HepG2 (cell line): ENCODE measurements at places on chromosomes 4 and X.

DNA sequence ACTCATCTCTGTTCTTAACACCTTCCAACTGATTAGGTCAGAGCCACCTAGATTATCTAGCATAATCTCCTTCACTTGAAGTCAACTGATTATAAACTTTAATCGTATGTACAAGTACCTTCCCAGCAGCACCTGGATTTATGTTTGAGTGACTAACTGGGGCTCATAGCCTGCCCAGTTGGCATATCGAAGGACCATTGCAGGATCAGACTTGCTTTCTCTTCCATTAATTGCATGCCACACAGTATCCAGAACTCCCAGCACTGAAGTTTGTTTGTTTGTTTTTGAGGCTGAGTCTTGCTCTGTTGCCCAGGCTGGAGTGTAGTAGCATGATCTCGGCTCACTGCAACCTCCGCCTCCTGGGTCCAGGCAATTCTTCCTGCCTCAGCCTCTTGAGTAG, 27.9 kb downstream of the GRK4 start:
- no peak for DNase-seq

- DNase-seq, result no peak
These were observed at the start of gene EGF for GRCh38 chr4:109912706-109913595. Gene EGF (plus strand): TSS chr4:109912883. CDS start chr4:109913336, 453 bp downstream.

DNA sequence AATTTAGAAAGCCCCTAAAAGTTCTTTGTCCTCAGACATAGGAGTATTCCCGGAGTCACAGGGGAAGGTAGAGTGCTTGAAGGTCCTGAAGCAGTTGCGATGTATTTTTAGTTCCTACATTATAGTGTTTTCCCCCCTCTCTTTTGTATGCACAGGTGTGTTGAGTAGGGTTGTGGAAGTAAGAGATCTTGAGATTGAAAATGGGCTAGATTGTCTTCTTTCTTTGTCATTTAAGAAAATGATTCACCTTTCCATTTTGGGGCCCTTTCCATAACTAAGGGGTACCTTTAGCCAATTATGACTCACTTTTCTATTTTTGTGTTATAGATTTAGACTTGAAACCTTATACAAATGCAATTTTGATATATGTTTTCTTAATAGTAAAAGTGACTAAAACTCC, 75.8 kb upstream of the AFF2 start:
- no peak for DNase-seq

GRCh38 chrX:152642931-152643564, 5.4 kb downstream of the GABRQ start:
- no peak for DNase-seq

DNA sequence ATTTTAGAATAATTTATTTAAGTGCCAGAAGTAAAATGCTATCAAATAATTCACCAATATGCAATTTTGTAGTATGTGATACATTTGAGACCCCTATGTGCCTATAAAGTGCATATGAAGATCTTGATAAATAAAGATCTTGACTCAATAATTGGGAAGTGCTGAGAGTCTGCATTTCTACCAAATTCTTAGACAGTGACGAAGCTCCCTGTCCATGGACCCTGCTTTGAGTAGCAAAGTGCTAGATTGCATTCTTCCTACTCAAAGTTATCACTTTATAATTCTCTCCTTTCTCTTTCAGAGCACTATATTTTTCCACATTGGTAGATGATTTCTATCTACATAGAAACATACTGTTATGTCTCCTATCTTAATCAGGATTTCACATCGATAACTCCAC, 1393.9 kb downstream of the ARAP2 start:
- no peak for DNase-seq

- DNase-seq, result no peak
These were observed 53.9 kb upstream of the ATP8A1 start for GRCh38 chr4:42710761-42711160.

DNA sequence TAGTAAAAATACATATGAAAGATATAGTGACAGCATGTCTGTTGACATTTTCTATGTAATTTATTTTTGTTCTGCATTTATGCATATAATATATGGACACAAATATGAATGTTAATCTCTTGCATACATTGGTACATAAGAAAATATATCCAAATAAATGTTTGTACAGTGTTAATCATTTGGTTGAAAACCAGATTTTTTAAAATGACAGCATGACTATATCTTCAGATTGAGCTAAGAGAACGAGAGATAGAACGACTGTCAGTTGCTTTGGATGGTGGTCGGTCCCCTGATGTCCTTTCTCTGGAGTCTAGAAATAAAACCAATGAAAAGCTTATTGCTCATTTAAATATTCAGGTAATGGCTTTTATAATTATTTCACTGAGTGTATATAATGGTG, 15.3 kb downstream of the CEP135 start:
- DNase-seq, result no peak
